ENCODE measurements at places on chromosomes 13 and 19. TPM values are rescaled to one million over a fixed set of nuclear protein-coding genes. Genes with fewer than 3 reads are reported as not detected.

DNA sequence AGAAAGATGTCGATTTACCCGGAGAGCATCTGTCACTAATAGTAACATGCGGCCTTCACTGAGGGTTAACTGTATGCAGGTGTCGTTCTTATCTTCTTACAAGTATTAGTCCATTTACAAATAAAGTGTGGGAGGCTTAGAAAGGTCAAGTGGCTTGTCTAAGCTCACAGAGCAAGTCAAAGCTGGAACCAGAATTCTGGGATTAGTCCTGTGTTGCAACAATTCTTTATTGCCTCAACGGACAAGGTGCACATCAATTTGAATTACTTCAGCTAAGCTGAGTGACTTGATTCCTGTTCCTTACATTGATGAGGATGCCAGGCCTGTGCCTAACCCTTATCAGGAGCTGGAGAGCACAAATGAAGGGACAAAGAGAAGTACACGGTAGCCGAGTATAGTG, 1193.6 kb downstream of the UQCRFS1 start:
- no peak overlapping the region for H3K27ac ChIP-seq
- H3K36me3 ChIP-seq = no peaks in the 10 kb centered on the region
- DNase-seq = no peak
- H3K27me3 ChIP-seq = no peaks in the 10 kb centered on the region

DNA sequence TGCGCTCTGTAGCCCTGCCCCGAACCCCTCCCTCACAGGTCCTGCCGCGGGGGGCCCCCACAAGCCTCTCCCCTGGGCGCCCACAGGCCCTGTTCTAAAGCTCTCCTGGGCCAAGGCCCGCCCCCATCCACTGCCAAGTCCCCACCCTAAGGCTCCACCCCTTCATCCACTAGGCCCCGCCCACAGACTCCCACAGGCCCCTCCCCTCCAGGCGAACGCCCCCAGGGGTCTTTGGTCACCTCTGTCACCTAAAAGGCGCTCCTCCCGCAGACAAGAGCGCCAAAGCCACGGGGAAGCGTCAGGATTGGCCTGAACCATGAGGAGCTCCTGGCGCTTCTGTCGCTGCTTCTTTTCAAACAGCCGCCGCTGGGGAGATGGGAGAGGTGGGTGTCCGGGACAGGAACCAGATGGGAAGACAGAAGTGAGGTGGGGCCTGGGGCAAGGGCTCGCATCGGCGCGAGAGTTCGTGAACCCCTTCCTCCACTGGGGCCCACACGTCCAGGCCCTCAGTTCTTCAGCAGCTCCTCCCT, 2.3 kb downstream of the TULP2 start:
- H3K27ac ChIP-seq = no peak overlapping the region
- H3K27me3 ChIP-seq = peaks cover 15% of the 10 kb centered on the region
- DNase-seq = peak; percentile 78
- peaks cover 7% of the 10 kb centered on the region for H3K36me3 ChIP-seq

DNA sequence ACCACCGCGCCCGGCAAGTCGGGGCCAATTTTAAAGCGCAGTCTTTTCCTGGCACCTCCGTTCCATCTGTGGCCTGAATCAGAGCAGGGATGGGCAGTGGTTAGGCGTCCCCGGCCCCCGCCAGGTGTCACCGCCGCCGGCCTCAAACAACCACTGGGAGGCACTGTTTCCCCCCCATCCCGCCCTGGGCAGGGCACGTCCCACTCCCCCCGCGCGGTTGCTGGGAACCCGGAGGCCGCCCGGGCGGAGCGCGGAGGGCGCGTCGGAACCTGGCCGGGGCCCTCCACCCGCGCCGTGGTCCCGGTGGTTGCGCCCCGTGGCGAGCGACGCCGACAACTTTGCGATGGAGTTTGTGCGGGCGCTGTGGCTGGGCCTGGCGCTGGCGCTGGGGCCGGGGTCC, at the start of gene GRIN3B:
GRIN3B (plus strand) TSS at position 325 of the 400 bp plus-strand sequence; CDS start at position 344, 19 bp downstream.
- H3K27ac ChIP-seq = no peak within 1 kb of the TSS
- peaks cover 19% of the 10 kb centered on the region for H3K27me3 ChIP-seq
- H3K4me3 ChIP-seq = no peak within 1 kb of the TSS
- DNase-seq = peak; percentile 89
- no peaks in the 10 kb centered on the region for H3K36me3 ChIP-seq

- no peaks in the 10 kb centered on the region for H3K36me3 ChIP-seq
- no peak overlapping the region for H3K4me3 ChIP-seq
- H3K4me1 ChIP-seq = no peaks in the 10 kb centered on the region
- DNase-seq = no peak
- H3K27me3 ChIP-seq = peaks cover 5% of the 10 kb centered on the region
- H3K27ac ChIP-seq = no peak overlapping the region
These were observed 35.8 kb downstream of the ATP12A start for GRCh38 chr13:24716011-24716410.

DNA sequence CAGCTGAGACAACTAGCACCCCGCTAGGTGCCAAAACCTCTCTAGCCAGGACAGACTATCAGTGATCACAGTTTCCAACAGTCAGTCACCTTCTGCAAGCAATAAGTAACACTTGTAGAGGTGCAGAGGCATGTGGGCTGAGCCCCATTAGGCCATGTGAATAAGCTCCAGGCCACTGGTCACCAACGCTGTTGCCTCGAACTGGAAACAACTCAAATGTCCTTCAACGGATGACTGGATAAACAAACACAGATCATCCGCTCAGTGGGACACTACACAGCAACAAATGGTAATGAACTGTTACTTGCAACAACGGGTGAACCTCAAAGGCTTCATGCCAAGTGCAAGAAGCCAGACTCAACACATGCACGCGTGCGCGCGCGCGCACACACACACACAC, 27.5 kb upstream of the TMEM160 start:
- no peak for DNase-seq
- H3K36me3 ChIP-seq = peaks cover 48% of the 10 kb centered on the region
- H3K4me3 ChIP-seq = no peak overlapping the region
- no peaks in the 10 kb centered on the region for H3K27me3 ChIP-seq
- H3K4me1 ChIP-seq = peaks cover 3% of the 10 kb centered on the region

- no peak for DNase-seq
- peaks cover 39% of the 10 kb centered on the region for H3K4me1 ChIP-seq
- H3K27ac ChIP-seq = peak overlapping the region; percentile 90
- H3K36me3 ChIP-seq = peaks cover 7% of the 10 kb centered on the region
- H3K27me3 ChIP-seq = no peaks in the 10 kb centered on the region
These were observed 583 bp downstream of the TECR start for GRCh38 chr19:14530005-14530348.

DNA sequence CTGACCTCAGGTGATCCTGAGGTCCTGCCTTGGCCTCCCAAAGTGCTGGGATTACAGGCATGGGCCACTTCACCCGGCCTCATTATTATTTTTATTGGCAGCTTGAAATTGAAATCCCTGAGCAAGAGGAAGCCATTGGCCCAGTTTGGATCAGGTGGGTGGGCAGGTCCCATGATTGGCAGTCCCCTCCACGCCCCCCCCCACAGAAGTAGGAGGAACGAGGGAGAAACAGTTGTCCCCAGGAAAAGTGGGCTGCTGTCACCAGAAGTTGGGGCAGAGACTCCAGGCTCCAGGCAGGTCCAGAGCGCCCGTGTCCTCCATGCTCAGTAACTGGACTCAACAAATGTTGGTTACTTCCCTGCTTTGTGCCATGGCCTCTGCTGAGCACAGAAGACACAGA, 70.4 kb downstream of the SIPA1L3 start:
- no peaks in the 10 kb centered on the region for H3K27me3 ChIP-seq
- H3K36me3 ChIP-seq = peaks cover 2% of the 10 kb centered on the region
- H3K27ac ChIP-seq = no peak overlapping the region
- no peaks in the 10 kb centered on the region for H3K4me1 ChIP-seq
- H3K4me3 ChIP-seq = no peak overlapping the region
- no peak for DNase-seq

- no peak overlapping the region for H3K27ac ChIP-seq
- peaks cover 34% of the 10 kb centered on the region for H3K4me1 ChIP-seq
- H3K27me3 ChIP-seq = no peaks in the 10 kb centered on the region
- peak overlapping the region; percentile 26 for H3K4me3 ChIP-seq
These were observed 6.4 kb downstream of the ZNF808 start for GRCh38 chr19:52533901-52534300.

DNA sequence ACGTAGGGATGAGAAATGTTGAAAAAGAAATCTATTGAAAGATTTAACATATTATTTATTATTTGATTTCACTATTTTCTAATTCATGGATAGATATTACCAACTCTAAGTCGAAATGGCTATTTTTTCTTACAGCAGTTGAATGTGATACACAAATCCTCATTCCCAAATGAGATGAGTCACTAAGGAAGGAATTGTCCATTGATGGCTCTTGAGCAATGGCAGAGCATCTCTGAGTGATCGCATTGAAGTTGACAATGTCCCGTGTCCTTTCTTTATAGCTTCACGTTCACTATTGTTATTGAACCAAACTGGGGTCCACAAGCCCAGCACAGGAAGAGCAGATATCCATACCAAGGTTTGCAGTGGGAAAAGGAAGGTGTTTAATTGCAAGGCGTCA, 648.3 kb upstream of the SPRY2 start:
- DNase-seq = no peak
- H3K36me3 ChIP-seq = no peaks in the 10 kb centered on the region
- no peaks in the 10 kb centered on the region for H3K4me1 ChIP-seq
- no peaks in the 10 kb centered on the region for H3K27me3 ChIP-seq

GRCh38 chr13:43787997-43788396, 1.2 kb upstream of the ENOX1 start:
- H3K4me1 ChIP-seq = peaks cover 9% of the 10 kb centered on the region
- H3K27me3 ChIP-seq = peaks cover 46% of the 10 kb centered on the region
- no peak overlapping the region for H3K27ac ChIP-seq
- peak overlapping the region; percentile 67 for H3K4me3 ChIP-seq
- DNase-seq = no peak
- H3K36me3 ChIP-seq = no peaks in the 10 kb centered on the region

- peak overlapping the region; percentile 8 for H3K4me3 ChIP-seq
- no peak overlapping the region for H3K27ac ChIP-seq
- H3K27me3 ChIP-seq = no peaks in the 10 kb centered on the region
- H3K4me1 ChIP-seq = peaks cover 31% of the 10 kb centered on the region
- peaks cover 13% of the 10 kb centered on the region for H3K36me3 ChIP-seq
These were observed 5.3 kb downstream of the IL4I1 start for GRCh38 chr19:49891393-49891792.

DNA sequence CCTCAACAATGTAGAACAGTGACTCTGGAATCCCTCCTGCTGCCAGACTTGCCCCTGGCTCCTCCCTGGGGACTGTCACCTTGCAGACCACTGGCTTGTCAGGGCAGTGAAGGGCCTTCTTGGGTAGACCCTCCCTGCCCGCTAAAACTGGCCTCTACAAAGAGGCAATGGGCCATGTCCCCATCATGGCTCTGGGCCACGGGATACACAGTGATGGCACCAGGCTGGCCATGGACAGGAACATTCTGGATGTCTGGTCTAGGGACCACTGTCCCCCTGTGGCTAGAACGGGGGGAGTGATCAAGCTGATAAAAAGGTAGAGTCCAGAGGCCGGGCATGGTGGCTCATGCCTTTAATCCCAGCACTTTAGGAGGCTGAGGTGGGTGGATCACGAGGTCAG, 60.9 kb downstream of the ACSBG2 start:
- H3K27me3 ChIP-seq = no peaks in the 10 kb centered on the region
- no peak overlapping the region for H3K27ac ChIP-seq
- H3K4me1 ChIP-seq = peaks cover 12% of the 10 kb centered on the region
- H3K4me3 ChIP-seq = no peak overlapping the region

GRCh38 chr19:17393914-17394313, at the start of gene CCDC194:
TSS of gene CCDC194 (minus strand) at chr19:17394196. CDS start at chr19:17394158, 38 bp downstream.
- H3K4me3 ChIP-seq = no peak within 1 kb of the TSS
- DNase-seq = no peak
- H3K27ac ChIP-seq = no peak within 1 kb of the TSS
- H3K36me3 ChIP-seq = no peaks in the 10 kb centered on the region
- H3K27me3 ChIP-seq = peaks cover 4% of the 10 kb centered on the region
- H3K4me1 ChIP-seq = peaks cover 24% of the 10 kb centered on the region

DNA sequence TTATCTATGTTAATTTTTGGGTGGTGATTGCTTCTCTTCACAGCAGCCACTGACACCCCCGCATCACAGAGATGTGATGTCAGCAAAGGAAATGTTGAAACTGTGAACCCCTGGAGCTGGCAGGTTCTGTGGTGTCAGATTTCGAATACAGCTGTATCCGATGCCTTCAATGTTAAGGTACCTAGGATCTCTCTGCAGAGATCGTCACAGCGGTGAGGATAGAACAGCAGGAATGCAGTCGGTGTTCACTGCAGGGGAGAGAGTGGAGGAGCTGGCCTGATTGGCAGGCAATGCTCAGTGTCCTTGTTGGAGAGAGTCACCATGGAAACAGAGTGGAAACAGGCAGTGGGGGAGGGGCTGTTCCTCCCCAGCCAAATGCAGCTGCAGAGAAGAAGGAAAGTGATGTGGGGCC, 79.5 kb upstream of the ZNF835 start:
- no peak overlapping the region for H3K4me3 ChIP-seq
- H3K27ac ChIP-seq = no peak overlapping the region
- DNase-seq = no peak
- H3K27me3 ChIP-seq = no peaks in the 10 kb centered on the region

GRCh38 chr13:90834700-90835099, 512.8 kb upstream of the MIR17HG start:
- H3K4me1 ChIP-seq = no peaks in the 10 kb centered on the region
- H3K27me3 ChIP-seq = no peaks in the 10 kb centered on the region
- no peak overlapping the region for H3K27ac ChIP-seq
- DNase-seq = no peak
- no peaks in the 10 kb centered on the region for H3K36me3 ChIP-seq
- H3K4me3 ChIP-seq = no peak overlapping the region

GRCh38 chr13:112454648-112455334, 78.6 kb downstream of the SPACA7 start:
- no peaks in the 10 kb centered on the region for H3K36me3 ChIP-seq
- no peak overlapping the region for H3K27ac ChIP-seq
- H3K4me3 ChIP-seq = no peak overlapping the region
- peaks cover 3% of the 10 kb centered on the region for H3K27me3 ChIP-seq

RETN gene
- total RNA-seq = not detected

DACH1 gene
- 0.21 TPM for total RNA-seq

LGALS4 gene
- 1.1 TPM for total RNA-seq

SIGLEC8 gene
- not detected for total RNA-seq

BEST2 gene
- not detected for total RNA-seq

FAM124A gene
- total RNA-seq = 0.16 TPM

SRRM5 gene
- total RNA-seq = 0.74 TPM

GRIK5 gene
- total RNA-seq = 1.7 TPM

CGB2 gene
- not detected for total RNA-seq

ZFP82 gene
- 8.8 TPM for total RNA-seq

NOVA2 gene
- 0.09 TPM for total RNA-seq

C1QTNF9B gene
- total RNA-seq = not detected
